ENCODE measurements at places on chromosomes 5 and 9.

DNA sequence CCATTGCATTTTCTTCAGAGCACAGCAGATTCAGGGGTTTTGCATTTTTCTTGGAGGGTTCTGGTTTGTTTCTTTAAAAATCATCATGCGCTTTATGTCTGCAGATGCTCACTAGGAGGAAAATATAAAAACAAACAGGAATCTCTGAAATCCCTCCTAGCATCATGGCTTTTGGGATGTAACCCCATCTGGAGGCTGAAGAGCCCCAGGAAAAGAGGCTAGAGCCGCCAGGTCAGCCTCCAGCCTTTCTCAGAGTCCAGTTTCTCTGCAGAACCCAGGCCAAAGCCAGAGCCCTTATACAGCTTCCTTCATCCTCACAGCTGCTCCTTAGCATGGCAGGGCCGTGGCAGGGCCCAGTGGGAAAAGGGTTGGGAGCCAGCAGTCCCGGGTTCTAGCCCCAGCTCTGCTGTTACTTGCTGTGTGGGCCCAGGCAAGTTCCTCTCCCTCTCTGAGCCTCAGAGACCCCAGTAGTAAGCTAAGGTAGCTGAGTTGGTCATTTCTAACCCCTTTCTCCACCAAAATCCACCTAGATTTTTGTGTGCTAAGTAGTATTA is 62.1 kb downstream of the PAX5 start:
- no peak for DNase-seq

- no peak for DNase-seq
Measured at GRCh38 chr5:173065155-173065554, 9.0 kb downstream of the CREBRF start.

GRCh38 chr9:133171161-133171961 is 7.6 kb upstream of the GBGT1 start:
- DNase-seq = no peak

GRCh38 chr9:27291292-27291691 is 5.7 kb downstream of the EQTN start:
- no peak for DNase-seq

GRCh38 chr5:132027027-132027426 is 15.6 kb upstream of the ACSL6 start:
- no peak for DNase-seq

GRCh38 chr5:7398596-7399280 is 2.8 kb downstream of the ADCY2 start:
- DNase-seq = no peak

- no peak for DNase-seq
Measured at GRCh38 chr9:19728101-19728500, 60.7 kb downstream of the SLC24A2 start.

GRCh38 chr5:8580298-8580697 is 711.4 kb downstream of the MTRR start:
- DNase-seq = no peak

DNA sequence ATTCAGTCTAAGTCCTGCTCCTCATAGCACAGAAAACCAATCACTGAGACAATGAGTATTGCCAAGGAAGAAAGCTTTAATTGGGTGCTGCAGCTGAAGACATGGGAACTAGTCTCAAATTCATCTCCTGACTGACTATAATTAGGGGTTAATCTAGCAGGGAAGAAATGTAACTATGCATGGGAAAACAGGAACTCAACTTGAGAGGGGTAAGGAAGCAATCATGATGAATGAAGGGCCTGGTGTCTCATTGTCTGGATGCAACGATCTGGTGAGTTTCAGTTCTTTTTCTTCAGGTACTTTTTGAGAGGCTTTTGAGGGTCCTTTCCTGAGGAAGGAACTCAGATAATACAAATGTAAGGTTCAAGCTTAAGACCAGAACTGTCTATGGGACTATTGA is 24.0 kb upstream of the OCLN start:
- DNase-seq = no peak

DNA sequence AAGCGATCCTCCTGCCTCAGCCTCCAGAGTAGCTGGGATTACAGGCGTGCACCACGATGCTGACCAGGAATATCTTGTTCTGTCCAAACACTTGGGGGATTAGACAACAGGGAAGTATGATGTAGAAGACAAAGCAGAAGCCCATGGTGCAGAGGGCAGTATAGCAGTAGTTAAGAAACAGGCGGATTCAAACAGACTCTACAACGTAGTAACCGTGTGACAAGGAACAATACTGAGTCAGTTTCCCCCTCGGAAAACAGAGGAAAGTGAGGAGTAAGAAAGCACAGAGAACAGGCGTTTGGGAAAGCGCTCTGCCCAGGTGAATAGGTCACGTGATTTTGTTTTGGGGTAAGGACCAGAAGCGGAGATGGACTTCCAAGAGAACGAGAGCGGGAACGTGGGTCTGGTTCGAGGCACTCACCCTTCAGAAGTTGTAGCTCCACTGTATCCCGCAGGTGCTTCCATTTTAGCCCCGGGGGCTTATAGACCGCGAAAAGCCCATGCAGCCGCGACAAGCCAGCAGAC is 306 bp downstream of the TRUB2 start:
- DNase-seq = no peak

- no peak for DNase-seq
Measured at GRCh38 chr5:133682451-133682850, 70.1 kb upstream of the FSTL4 start.

DNA sequence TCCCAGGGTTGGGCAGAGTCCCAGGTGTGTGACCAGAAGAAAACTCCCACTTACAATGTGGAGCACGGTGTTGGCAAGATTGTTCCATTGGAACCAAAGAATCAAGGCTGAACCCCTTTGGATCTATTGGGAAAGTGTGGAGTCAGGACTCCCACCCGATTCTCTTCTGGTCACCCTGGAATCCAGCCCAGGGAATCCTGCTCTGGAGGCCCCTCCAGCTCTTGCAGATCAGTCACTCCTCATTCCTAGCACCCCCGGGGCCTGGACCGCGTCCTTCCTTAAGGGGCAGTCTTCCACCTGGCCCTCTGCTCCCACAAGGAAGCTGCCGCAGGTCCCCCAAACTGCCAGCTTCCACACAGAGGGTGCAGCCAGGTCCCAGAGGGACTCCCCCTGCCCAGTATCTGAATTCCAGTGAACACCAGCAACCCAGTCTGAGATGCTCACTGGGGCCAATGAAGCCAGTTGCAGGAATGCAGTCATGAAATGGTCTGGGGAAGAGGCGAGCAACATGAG is 170.1 kb downstream of the GADD45G start:
- DNase-seq = no peak

DNA sequence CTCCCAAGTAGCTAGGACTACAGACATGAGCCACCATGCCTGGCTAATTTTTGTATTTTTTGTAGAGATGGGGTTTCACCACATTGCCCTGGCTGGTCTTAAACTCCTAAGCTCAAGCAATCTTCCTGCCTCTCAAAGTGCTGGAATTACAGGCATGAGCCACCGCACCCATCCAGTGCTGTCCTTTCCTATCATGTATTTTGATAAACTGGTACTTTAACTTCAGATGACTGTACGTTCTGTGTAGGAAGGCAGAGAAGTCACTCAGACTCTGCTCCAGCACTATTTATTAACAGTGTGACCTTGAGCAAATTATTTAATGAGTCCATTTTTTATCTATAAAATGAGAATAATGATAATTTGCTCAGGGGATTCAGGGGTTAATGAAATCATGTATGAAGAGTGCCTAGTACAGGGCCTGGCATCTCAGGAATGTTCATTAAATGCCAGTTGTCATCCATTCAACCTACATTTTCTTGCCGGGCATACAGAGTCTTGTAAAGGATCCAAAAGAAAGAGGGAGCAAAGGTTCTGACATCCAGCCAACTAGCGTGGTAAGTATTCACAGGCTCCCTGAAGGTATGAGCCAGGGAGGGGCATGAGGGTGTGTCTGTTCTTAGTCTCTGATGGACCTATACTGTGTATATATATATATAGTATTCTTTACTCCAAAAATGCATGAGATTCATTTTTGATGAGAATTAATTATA is 201.9 kb downstream of the PBX3 start:
- DNase-seq = no peak
